ENCODE measurements at places on chromosomes 3 and 15.

DNA sequence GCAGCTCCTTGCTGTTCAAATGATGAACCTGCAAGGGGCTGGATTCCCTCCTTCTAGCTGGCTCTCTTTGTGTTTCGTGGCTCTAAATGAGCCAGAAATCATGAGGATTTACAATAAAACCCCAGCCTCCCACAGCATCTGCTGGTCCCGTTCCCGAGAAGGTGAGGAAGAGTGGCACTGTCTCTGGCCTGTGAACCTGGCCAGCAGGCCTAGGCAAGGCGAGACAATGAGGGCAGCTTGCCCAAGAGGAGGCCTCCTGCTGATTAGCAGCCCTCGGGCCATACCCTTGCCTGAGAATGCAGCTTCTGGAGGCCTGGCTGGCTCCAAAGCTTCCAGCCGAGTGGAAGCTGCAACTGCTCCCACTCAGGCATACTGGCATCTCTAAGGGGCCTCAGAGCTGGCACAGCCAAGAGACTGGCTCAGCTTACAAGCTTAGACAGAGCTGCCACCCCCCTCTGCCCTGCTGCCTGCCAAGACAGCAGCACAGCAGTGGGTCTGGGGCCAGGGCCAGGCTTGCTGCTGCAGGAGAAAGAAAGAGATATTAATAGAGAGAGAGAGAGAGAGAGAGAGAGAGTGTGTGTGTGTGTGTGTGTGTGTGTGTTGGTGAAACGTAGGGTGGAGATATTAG, 76.5 kb downstream of the HMG20A start:
- no peak for DNase-seq

DNA sequence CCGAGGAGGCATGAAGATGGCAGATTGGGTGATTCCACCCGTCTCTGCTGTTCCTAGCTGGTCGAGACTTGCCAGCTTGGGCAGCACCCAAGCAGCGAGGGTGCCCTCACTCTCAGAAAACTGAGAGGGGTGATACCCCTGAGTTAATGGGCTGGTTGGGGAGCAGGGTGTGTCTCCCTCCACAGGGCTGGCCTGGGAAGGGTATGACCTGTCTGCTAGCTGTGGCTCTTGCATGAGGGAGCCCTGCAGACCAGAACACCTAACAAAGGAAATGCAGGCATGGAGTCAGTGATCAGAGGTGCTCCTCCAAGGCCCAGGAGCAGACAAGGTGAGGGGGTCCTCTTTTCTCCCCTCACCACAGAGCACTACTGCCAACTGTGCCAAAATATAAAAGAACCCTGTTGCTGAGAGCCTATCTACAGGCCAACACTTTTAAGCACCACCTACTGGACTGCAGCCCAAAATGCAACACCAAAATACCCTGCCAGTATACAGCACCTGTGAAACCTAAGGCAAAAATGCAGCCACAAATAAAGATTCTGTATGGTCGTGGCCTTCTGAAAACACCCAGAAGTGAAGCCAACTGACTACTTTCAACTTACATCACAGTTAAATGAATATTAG, 35.8 kb upstream of the PPM1L start:
- no peak for DNase-seq

DNA sequence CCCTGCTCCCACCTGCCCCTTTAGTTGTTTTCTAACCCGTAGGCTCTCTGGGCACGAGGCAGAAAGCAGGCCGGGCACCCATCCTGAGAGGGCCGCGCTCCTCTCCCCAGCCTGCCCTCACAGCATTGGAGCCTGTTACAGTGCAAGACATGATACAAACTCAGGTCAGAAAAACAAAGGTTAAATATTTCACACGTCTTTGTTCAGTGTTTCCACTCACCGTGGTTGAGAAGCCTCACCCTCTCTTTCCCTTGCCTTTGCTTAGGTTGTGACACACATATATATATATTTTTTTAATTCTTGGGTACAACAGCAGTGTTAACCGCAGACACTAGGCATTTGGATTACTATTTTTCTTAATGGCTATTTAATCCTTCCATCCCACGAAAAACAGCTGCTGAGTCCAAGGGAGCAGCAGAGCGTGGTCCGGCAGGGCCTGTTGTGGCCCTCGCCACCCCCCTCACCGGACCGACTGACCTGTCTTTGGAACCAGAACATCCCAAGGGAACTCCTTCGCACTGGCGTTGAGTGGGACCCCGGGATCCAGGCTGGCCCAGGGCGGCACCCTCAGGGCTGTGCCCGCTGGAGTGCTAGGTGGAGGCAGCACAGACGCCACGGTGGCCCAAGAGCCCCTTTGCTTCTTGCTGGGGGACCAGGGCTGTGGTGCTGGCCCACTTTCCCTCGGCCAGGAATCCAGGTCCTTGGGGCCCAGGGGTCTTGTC, 48.5 kb downstream of the PGPEP1L start:
- no peak for DNase-seq

DNA sequence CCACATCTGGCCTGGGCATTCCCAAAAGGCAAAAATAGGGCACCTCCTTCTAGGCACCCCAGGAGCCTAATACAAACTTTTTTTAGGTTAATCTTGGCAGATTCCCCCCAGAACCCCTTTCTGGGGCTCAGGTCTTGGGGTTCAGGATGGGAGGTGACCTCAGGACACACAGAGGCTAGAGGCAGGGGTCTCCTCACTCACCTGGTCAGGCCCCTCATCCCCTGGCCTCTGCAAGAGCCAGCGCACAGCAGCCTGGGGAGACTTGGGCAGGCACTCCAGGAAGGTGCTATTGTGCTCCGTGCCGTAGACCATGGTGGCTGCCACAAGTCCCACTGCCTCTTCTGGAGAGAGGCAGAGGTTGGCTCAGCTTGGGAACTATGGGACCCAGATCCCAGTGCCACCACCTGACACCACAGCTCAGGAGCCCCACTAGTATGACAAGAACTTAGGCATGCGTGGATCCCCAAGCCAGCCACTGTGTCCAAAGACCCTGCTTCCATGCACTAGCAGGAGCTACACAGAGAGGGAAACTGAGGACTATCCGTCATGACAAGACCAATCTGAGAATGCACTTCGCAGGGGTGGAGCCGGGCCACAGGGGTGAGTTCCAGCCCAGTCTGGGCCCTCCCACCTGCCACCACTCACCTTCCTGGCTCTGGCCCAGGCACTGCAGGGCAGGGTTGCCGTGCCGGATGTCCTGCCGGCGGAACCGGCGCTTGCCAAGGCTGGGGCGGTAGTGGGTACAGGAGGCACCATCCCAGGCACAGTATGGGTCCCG, 7.4 kb downstream of the SEMA3G start:
- no peak for DNase-seq

GRCh38 chr3:28115316-28115715, 126.1 kb upstream of the CMC1 start:
- DNase-seq: no peak

DNA sequence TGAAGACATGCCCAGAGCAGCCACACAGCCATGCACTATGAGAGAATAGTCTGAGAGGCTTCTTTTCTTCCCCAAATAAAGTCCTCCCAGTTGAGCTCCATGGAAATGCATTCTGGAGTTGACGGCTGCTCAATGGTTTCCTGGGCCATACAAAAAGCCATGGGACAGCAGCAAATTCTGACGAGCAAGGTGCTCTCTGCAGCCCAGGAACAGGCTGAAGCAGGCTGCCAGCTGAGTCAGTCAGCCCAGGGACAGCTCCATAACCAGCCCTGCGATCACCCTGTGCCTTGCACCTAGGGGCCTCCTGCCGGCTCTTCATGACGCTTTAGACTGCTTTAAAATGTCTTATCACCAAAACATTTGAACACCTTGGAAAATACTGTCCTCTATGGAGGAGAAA, 256.3 kb upstream of the CHRNA7 start:
- no peak for DNase-seq

DNA sequence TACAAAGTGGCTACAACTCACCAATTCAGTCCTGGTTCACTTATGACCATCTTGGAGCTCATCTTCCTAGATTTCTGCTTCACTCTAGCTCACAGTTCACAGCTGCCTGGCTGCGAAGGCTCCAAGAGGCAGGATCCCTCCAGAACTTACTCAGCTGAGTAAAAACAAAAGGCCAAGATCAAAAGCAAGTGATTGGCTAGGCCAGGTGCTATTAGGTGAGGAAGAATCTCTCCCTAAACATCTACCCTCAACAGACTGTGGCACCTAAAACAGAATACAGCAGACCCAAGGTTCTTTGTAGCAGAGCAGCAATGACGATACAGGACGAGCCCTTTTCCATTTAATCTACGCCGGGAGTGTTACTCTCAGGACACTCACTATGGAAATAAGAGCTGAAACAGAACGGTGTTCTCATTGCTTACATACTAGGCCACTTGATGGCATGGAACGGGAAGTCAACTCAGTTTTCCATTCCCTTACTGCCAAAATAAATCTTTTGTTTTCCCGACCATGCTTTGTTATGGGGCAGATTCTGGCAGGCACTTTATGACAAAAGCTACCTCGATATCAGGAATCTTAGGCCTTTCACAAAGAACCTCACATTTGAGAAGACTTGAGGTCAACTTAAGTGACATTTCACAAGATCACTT, 901 bp downstream of the ICE2 start:
- DNase-seq: no peak

DNA sequence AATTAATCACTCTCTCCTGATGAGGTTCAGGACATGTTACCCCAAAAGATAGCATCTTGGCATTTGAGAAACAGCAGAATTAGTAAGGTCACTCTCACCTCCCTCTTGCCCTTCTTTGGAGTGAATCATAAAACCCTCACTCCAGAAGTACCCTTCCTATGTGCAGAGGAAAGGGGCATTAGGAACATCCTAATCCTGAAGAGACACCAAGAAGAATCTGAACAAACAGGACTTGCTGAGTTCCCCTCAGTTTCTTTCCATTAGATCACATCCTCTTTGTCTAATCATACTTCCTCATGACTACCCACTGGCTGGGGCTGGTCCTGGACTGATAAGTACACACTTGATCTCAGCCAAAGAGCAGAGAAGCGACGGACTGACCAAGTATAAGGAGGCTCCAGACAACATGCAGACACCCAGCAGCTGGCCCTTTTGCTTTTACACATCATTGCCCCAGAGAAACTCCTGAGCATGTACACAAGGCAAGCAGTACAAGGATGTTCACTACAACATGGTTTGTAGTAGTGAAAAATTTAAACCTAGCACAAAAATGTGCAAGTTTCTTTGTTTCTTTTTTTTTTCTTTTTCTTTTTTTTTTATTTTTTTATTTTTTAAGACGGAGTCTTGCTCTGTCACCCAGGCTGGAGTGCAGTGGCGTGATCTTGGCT, 15.0 kb upstream of the TM6SF1 start:
- no peak for DNase-seq

DNA sequence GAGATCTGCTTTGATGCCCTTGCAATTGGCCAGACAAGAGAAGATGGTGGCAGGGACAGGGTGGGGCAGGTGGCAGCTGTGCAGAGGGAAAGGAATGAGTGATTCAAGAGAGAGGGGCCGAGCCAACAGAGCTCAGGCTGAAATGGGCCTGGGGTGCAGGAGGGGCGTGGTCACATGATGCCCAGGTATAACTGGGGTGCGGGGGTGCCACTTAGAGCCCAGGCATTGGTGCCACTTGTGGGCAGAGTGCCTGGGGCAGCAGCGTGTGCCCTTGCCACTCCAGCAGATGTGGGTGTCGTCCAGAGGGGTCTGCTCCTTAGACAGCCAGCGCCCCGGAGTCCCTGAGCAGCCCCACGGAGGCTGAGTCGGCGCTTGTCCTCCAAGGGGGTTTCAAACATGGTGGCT, 88.7 kb downstream of the PLXNA1 start:
- DNase-seq: no peak

- no peak for DNase-seq
These were observed 145.5 kb upstream of the TPM1 start for GRCh38 chr15:62896969-62897486.

DNA sequence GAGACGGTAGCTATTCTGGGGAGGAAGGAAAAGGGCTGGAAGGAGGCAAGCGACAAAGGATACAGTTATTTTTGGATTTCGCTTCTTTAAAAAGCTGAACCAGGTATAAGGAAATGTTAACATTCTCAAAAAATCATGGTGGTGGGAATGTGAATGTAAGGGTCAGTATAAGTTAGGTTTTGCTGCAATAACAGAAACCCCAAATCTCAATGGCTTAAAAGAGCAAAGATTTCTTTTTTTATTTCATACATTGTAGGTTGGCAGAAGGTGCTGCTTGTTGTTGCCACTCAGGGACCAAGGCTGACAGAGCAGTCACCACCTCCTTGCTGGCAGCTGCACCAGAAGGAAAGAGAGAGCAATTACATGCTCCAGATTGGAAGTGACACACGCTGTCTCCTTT, 176.3 kb upstream of the LPP start:
- no peak for DNase-seq

DNA sequence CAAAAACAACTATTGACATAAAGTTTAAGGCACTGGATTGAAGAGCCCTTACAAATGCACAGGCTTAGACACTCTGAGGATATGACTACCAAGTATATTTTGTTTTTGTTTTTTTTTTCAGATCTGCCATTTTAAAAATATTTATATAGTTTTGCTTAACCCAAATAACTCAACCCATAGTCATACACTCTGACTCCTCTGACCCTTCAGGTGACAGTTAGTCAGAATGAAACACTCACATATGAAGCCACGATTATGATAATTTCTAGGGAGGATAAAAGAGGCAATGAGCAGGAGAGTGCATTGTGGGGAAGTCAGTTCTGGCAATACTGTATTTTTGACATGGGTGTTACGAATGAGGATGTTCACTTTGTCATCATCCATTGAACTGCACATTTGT, 774.7 kb downstream of the MECOM start:
- DNase-seq: no peak

DNA sequence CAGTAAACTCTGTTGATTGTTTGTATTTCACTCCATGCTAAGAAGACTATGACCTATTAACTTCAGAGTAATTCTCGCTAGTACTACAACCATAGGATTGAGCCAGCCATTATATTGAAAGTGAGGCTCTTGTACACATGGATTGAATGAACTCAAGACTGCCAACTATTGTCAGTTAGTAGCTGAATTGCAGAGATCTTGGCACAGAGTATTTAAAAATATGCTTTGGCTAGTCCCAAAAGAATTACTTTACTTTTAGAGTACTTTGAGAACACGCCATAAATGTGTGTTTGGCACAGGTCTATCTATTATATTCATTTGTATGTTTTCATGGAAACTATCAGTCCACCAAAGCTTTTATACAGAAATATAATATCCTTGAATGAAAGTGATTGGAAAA, 226.7 kb upstream of the DCBLD2 start:
- no peak for DNase-seq

GRCh38 chr3:149018247-149018646, 26.9 kb downstream of the GYG1 start:
- DNase-seq: no peak
